ENCODE measurements at places on chromosomes 12 and 14.

GRCh38 chr14:75044322-75044721 lies 6.9 kb downstream of the MLH3 start:
- no peak for DNase-seq

DNA sequence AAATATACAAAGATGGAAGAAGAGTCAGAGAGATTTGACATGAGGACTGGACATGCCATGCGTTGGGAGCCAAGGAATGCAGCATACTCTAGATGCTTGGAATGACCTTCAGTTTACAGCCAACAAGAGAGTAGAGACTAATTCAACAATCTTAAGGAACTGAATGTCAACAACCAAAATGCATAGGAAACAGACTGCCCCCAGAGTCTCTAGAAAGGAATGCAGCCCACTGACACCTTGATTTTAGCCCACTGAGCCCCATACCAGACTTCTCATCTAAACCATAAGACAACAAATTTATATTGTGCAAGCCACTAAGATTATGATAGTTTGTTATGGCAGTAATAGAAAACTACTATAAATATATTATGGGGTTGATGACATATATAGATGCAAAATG lies 611.2 kb downstream of the RPS29 start:
- DNase-seq: no peak

DNA sequence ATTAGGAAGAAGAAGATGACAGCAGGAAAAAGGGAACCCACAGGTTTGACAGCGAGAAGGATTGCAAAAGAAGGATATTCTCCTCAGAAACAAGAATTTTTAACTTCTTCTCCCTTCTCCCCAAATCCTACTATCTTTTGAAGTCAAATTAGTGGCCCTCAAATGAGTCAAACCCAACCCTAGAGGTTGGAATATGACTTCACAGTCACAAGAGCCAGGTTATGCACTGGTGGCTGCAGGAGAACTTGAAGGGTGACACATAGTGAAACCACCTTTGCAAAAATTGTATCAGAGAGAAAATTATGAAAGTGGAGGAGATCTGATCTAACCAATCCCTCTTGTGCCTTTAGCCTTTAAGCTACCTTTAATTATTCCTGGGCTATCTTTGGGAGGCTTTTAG lies 386.2 kb upstream of the CCDC196 start:
- DNase-seq: no peak

DNA sequence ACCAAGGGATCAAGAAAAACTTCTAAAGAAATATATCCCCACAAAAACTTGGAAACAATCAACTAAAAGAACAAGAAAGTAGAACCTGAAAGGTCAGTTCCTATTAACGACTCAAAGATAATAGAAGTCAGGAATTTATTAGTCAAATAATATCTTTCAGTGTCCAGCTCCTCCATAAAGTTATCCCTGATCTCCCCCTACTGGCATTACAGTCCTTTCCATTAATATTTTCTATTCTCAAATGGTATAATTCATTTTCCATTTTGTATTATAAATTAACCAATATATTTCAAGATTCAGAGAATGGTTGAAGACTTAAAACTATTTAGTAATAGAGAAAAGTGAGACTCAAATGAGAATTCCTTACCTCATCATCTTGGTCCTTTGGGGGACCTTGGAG lies 11.6 kb upstream of the SUPT16H start:
- DNase-seq: no peak

GRCh38 chr14:33335366-33335765 lies 396.7 kb downstream of the NPAS3 start:
- no peak for DNase-seq

- no peak for DNase-seq
Measured at GRCh38 chr12:18546399-18546798, 191.4 kb downstream of the PLCZ1 start.

DNA sequence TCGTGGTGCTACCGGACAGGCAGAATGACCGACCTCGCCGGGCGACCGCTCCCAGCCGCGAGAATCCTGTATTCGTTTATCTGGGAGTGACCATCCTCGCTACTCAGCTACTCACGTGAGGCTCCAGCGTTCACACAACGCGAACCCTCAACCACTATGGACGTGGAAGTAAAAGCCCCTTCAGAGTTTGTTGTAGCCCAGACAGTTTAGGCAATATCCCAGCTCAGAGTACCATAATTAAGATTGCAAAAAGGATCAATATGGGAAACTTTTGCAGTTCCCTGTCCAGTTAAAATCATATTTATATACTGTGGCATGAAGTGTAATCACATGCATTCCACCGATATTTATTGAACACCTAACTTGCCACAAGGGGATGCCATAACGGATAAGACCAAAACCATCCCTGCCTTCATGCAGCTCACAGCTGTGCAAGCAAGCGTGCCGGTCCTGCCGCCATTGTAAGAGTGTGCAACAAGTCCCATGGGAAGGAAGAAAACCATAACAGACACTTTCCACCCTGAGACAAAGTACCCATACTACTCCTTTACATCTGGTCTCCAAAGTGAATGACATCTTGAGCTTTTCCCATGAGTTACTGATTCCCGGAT lies 938 bp upstream of the MAX start:
- peak; percentile 71 for DNase-seq

DNA sequence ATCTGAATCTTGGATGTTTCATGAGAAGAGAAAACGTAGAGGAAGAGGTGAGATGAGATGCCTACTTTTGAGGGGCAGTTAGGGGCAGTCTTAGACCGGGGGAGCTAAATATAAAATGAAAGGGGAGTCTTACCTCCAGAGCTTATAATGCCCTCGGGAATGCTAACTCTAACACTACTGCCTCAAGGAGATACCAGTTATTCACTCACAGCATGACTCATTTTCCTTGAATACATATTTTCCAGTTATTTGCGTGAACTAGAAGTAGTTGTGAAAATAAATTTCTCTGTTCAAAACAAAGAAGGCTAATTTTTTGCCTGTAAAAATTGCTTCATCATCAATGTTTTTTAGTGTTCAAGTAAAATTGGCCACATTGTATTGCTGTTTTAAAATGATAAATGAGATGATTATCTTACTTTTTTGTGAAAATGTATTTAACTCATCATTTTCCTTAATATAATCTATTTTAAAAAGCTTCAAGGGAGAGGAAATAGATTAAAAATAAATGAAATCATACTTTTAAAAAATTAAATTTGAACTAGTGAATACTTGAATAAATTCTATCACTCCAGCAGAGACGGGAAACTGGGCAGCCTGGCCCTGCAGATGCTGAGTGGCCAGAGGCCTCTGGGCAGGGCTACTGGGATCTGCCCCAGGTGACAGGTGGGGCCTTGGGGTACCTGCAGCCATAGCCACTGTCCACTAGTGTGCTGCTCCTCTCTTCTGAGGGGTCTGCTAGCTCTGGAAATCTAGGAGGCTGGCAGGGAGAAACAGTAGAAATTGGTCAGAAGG lies 339.3 kb downstream of the EGLN3 start:
- DNase-seq: no peak

- DNase-seq: no peak
Measured at GRCh38 chr14:52063052-52063462, 5.8 kb downstream of the NID2 start.

DNA sequence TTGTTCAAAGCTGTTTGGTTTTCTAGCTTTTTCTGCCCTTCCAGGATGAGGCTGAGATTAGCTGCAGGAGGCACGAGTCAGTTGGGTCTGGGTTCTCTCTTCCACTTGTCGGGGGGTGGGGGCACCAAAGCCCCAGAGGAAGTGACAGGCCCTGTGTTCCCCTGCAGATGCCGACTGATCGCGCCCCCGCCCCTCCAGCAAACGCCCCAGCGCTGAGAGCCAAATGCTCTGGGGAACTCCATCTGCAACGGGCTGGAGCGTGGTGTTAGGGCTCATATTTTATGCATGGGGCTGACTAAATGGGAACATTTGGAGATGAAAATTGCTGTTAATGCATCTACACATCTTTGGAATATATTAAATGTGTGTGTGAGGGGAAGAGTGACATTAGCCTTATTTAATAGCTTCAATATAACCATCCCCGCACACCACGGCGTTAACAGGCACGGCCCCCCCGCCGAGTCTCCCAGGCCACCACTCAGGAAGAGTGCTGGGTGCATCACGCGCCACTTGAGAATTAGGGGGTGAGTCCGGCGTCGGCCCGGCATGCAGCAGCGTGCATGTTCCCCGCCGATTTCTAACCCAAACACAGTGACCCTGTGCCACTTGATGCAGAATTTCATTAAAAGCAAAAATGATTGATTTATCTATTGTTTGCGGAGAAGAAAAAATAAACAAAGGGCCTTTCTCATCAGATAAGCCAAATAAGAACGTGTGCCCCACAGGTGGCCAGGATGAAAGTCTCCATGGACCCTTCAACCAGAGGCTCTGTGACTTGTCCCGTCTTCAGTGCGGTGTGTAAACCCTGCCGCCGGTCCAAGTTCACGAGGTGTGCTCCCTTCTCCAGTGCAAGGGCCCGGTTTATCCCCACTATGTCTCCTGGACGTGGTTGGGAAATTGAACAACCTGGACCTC lies 165.0 kb upstream of the RTL1 start:
- no peak for DNase-seq

DNA sequence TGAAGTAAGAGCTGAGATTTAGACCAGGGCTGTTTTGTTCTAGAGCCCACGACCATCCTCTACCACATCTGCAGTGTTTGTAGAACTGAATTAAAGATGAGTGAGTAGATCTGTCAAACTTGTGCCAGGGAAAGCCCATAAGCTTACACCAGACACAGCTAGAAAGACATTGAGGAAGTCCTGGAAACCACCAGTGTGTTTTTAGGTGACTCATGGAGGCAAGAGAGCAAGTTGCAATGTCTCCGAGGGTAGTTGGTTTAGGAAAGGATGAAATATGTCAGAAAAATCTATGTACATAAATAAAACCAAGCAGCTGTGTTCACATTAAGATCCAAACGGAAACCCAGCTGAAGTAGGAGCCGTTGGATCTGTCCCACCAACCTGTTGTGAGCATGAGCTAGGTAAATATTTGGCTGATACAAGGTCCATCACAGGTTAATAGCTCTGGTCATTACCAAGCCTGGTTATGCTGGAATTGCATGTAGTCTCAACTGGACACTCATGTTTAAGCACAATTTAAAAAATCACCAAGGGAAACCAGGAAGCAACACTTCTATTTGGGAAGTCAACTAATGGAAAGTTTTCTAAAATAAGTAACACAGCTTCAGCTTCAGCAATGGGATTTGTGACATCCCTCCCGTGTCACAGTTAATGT lies 49.9 kb upstream of the PLEKHG3 start:
- peak; percentile 63 for DNase-seq

DNA sequence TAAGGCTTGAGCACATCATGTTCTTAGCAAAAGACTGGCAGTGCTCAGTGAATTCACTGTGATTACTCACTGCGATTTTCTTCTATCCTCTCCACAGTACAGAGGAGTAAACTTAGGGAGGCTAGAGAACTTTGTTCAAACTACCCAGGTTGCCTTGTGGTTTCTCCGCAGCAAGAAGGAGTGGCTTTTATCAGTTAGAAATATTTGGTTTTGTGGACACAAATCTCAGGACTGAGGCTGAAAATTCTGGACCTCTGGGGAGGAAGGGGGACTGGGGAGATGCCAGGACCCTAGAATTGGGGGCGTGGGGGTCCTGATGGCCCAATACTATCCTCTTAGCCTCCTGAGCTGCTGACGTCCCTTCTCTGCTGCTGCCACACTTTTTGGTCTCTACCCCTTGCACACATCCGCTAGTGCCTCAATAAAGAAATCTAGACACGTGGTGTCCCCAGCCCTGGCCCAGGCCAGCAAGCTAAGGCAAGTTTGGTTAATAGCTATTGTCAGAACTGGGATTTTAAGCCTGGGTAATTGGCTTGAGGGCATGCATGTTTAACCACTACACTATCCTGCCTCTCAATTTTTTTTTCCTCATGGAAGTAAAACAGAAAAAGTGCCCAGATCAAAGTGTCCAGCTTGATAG lies 842 bp downstream of the OAS2 start:
- no peak for DNase-seq

GRCh38 chr14:64407329-64407728 lies 19.2 kb downstream of the MTHFD1 start:
- no peak for DNase-seq

- DNase-seq: peak; percentile 30
Measured at GRCh38 chr12:125203145-125203765, 138.0 kb downstream of the AACS start.

GRCh38 chr14:92409043-92409442 lies 86.1 kb downstream of the SLC24A4 start:
- DNase-seq: no peak

GRCh38 chr12:127120851-127121250 lies 1146.1 kb upstream of the TMEM132C start:
- DNase-seq: no peak

- no peak for DNase-seq
Measured at GRCh38 chr14:38044710-38045109, 163.0 kb upstream of the SSTR1 start.

- no peak for DNase-seq
Measured at GRCh38 chr14:68421116-68421515, 371.8 kb downstream of the ZFP36L1 start.

DNA sequence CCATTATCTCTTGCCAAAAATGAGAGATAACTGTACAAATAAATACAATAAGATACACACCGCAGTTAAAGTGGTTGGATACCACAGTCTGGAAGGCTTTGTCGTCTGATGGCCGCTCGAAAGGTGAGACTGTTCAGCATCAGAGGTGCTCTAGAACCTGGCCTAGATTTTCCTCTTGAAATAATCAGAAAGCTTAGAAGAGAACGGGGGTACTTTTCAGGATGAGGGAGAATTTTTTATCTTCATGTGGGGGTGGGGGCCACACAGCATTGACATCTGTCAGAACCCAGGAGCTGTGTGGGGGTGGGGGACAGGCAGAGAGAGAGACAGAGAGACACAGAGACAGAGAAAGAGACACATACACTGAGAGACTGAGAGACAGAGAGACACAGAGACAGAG lies 90.5 kb downstream of the GALNT9 start:
- DNase-seq: no peak

- DNase-seq: peak; percentile 60
Measured at GRCh38 chr12:85155791-85156190, 119.6 kb downstream of the LRRIQ1 start.

- DNase-seq: peak; percentile 46
Measured at GRCh38 chr14:62162998-62163589, 400.9 kb downstream of the SNAPC1 start.

- no peak for DNase-seq
Measured at GRCh38 chr14:103995876-103996275, 53.5 kb upstream of the RD3L start.

DNA sequence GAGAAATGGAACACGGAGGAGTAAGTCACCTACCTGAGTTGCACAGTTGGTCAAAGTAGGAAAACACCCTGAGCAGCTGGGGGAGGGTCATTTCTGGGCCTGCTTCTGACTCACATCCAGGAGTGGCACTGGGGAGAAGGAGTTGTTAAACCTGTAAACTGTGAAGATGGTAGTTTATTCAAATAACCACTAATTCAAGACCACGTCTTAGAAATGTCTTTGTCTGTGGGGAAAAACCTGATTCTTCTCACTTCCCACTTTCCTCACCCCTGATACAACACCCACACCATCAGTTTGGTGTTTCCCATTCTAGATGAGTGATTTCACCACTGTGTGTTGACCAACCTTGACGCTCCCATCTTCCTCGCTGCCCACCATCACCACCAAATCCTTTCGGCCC lies 207.1 kb downstream of the ANO4 start:
- DNase-seq: no peak

DNA sequence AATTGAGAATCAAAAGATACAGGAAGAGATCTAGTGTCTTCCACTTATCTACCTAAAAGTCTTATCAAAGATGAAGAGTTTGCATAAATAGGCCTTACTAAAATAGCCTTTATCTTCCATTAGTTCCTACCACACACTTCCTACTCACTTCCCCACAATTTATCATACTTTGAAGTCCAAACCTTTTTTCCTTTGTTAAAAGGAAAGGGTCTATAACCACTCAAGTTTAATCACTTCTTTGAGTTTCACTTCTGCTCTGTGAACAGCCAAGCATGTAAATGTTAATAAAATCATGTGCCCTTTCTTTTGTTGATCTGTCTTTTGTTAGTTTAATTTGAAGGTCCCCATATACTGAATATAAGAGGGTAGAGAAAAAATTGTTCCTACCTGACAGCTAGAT lies 114.5 kb downstream of the PHLDA1 start:
- no peak for DNase-seq

Measured in NCI-H146 (cell line).